GM04504 (cell line): ENCODE measurements at places on chromosomes 3 and 15.

GRCh38 chr3:176692199-176692965 lies 504.9 kb downstream of the TBL1XR1 start:
- no peak for DNase-seq

GRCh38 chr15:60591496-60592370 lies 112.8 kb upstream of the ICE2 start:
- no peak for DNase-seq

DNA sequence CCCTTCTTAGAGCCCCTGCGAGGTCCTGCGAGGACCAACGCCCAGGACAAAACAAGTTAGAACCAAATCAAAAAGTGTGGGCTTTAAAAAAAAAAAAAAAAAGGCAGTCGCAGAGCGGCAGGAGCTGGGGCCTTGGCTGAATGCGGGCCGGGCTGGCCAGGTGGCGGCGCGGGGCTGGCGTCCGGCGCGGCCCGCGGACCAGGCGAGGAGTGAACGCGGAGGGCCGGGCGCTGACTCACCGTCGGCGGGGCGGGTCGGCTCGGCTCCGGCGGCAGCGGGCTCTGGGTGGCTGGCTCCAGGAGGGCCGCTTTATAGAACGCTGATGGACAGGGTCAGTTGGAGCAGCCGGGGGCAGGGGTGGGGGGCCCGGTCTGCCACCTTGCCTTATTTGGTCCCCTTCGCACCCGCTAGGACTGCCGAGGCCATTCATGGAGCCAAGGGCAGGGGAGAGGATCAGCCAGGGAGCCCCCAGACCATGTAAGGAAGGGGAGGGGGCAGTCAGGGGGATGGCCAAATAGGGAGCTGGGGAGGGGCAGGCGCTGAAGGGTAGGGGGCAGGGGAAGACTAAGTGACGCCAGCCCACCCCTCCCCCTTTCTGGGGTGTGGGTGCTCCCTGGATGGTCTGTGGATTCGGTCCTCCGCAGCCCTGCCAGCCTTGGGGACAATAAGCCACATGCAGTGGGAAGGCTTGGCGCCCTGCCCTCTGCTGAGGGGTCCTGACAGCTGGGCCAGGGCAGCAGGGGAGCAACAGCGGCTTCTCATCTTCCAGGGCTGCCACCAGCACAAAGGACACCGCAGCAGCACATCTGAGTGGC lies at the start of gene ACTC1:
Gene ACTC1 (minus strand): TSS at position 283 of the 815 bp plus-strand sequence. CDS start 741 bp downstream, outside the sequence.
- DNase-seq: no peak

- DNase-seq: no peak
These were observed 66.8 kb downstream of the RPL39L start for GRCh38 chr3:187072511-187072910.

- no peak for DNase-seq
These were observed 747 bp downstream of the SORD start for GRCh38 chr15:45023659-45024225.

- no peak for DNase-seq
These were observed 42.9 kb downstream of the IDH2 start for GRCh38 chr15:90059208-90059985.

DNA sequence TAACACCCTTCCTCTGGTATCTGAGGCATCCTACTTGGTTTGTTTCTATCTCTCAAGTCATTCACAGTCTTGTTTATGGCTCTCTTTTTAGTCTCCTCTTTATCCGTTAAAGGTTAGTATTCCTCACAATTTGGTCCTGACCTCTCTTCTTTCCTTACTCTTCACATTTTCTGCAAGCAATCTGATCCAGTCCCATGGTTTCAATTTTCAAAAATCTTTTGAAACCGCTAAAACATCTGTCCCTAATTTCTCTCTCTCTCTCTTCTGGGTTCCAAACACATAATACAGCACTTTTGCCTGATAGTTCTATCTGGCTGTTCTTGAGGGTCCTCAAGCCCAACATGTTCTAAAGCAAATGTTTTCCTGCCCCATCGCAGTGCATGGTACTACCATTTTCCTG lies 149.0 kb downstream of the SERPINI1 start:
- DNase-seq: no peak

- no peak for DNase-seq
These were observed 212.5 kb downstream of the XXYLT1 start for GRCh38 chr3:195058336-195059005.

DNA sequence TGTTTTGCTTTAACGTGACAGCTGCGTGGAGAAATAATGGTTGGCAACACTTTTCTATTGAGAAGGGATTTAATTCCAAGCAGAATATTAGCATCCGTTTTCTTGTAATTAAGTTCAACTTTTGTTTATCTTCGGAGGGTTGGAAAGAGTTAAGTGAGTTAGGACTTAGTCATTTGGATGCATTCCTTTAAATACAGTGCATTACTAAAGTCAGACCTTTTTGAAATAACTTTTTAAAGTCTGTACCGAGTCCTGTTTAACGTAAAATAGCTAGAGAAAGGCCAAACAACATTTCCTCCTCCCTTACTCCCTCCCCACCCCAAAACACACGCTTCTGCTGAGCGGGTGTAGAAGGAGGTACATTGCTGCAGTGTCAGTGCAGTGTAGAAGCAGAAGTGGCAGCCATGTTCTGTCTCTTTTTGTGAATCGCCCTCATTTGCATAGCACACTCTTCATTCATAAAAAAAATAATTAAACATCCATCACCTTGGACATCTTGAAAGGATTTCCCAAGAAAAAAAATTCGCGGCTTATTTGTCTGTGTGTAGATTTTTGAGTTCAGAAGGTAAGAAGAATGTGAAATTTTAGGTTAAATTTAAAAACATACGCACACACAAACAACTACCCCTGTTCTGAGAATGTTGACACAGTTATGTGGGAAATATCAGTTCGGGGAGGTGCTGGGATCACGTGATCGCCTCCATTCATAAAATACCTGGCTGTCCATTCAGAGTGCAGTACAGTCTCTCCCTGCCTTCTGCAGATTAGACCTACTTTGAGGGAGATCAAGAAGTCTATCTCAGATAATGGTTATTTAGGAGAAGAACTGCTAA lies 1.6 kb downstream of the SPRED1 start:
- no peak for DNase-seq

DNA sequence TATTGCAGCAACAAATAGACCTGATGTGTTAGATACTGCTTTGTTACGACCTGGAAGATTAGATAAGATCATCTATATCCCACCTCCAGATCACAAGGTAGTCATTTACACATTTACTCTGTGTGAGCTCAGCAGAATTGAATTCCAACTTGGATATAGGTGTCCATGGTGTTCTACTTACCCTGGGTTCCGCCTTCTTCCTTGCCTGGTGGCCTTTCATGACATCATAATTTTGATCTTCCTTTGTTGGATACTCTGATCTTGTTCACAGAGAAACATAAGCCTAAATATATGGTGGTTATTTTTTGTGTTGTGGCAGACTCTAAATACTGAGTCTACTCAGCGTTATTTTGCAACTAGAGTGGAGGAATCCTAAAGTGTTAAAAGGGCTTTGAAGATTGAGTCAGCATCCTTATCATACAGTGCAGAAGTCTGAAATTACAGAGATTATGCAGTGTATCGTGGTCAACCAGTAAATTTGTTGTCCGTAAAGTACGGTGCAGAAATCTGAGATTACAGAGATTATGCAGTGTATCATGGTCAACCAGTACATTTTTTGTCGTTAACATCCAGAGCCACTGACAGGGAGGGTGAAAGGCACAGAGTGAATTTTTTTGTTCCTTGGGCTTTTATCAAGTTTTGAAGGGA lies 39.1 kb upstream of the GATM start:
- DNase-seq: no peak

DNA sequence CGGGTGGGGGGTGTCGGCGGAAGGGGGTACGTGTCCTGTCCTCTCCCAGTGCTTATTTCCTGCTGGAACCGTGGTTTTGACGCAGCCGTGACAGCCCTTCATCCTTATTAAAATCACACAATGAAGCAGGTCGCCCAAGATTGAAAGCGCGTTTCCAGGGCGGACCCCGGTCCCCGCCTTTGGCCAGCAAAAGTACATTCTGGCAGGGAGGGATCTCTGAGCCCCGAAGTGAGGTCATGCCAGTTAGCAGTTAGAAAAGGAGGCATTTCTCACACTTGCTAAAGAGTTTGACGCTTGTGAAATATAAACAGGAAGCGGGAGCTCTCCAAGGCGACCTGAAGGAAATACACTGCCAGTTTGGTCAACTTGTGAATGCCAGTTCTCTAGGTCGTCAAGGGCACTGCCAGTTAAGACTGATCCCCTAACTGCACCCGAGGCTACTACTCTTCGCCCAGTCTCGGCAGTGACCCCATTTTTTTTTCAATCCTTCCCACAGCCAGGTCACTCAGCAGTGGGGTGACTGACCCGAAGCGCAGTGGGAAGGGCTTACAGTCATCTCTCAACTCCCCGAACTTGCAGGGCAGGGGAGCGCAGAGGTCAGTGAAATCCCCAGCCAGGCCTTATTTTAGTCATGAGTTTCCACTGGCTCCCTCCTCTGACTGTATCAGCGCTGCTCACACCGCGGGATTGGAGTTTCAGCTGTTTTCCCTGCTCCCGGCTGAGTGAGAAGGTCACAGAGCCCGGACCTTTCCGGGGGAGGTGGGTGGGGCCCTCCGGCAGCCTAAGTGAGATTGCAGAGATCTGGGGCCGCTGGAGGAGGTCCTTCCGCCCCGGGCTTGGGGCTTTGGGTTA lies 2.0 kb upstream of the BHLHE40 start:
- no peak for DNase-seq

DNA sequence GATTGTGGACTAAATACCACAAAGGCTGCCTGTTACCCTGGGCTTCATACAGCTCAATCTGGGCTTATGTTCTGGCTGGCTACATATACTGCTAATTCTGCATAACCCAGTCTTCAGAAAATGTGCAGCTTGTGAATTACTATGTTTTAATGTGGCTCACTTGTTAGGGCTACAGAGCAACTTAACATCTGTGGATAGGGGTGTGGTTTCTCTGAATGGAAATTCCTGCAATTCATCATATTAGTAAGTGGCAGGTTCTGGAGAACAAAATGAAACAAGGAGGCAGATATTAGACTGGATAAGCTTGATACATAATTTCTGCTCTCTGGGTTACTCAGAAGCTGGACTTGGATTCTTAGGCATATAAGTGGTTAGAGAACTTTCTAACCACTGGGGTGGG lies 6.7 kb downstream of the TMEM202 start:
- no peak for DNase-seq

GRCh38 chr15:99566157-99566897 lies 543 bp downstream of the MEF2A start:
- no peak for DNase-seq

DNA sequence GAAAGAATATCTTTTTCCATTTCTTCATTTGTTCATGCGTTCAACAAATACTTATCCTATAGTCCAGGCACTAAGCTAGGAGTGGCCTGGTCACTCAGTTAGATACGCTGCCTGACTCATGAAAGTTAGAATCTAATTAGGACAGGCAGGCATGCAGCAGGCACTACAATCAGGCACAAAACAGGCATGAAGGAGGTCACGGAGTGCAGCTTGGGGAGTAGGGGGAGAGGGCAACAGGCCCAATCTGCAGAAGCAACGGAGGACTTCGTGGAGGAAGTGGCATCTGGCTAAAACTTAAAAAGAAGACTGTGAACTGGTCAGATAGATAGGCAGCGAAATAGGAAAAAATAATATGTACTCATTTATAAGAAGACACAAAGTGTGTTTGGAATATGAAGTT lies 420.9 kb downstream of the MAGI1 start:
- no peak for DNase-seq

DNA sequence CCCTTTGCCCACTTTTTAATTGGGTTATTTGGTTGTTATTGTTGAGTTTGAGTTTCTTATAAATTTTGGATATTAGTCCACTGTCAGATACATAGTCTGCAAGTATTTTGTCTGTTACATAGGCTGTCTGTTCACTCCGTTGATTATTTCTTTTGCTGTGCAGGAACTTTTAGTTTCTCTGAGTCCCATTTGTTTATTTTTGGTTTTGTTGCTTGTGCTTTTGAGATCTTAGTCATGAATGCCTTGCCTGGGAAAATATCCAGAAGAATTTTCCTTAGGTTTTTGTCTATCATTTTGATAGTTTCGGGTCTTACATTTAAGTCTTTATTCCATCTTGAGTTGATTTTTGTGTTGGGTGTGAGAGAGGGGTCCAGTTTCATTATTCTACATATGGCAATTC lies 254.5 kb downstream of the NLGN1 start:
- DNase-seq: no peak

GRCh38 chr3:1093217-1093616 lies 393 bp downstream of the CNTN6 start:
- no peak for DNase-seq

GRCh38 chr3:28345690-28346089 lies 2.8 kb upstream of the ZCWPW2 start:
- DNase-seq: no peak

DNA sequence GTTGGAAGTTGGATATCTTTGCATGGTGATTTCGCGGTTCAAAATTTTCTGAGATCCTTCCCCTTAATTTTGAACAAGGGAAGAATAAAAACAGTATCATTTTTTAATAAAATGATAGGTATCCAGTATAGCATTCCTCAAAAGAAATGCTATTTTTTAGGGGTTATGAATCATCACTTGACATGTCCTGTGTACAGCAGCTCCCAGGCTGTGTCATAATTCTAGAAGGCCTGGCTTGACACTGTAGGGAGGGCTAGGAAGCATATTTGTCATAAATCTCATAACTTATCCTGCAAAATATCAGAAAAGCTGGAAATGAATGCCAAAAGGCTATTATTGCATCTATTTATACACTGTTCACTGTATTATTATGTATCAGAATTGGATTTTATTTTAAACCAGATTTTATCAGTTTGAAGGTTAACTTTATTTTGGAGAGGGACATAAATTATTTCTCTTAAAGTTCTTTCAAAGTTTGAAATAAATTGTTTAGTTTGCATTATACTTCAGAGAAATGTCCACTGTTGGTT lies 539.1 kb upstream of the ROBO2 start:
- no peak for DNase-seq

GRCh38 chr3:49723296-49723627 lies 489 bp downstream of the GMPPB start:
- no peak for DNase-seq

DNA sequence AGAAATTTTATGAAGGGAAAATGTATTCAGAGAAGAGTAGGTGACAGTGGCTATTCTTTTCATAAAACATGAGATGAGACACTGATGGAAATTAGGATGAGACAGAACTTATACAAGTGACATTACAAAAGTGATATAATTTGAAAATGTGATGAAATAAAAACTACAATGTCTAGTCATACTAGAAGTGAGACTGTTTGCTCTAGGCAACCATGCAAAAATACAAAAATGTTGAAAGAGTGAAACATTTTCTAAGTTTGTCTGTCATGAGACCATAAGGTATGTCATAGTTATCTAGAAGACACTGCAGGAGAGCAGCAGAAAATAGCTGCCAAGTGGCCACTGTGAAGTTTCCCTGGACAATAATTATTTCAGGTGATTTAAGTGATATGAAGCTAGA lies 459.5 kb downstream of the DIPK2A start:
- DNase-seq: no peak
